ENCODE measurements at places on chromosomes 11 and 22.

- DNase-seq: no peak
These were observed 38.4 kb downstream of the RPL27A start for GRCh38 chr11:8720868-8721608.

- DNase-seq: no peak
These were observed 72.2 kb downstream of the PDHX start for GRCh38 chr11:34988294-34989255.

DNA sequence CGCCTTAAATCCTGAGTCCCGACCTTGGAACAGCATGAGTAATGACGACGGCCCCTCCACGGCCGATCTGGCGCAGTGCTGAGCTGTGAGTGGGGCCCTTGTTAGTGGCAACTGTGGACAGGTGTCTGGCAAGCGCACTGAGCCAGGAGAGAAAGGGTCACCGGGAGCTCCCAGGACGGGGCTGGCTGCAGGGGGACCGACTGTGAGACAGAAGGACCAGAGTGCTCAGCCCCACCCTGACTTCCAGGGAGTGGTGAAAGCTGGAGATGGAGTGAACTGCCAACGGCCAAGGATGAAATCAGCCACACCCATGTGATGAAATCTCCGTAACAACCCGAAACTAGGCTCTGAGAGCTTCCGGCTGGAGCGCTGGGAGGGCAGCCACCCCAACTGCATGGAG, 228.6 kb downstream of the BRD1 start:
- DNase-seq: no peak

GRCh38 chr11:6646576-6646917, 9.1 kb downstream of the DCHS1 start:
- DNase-seq: no peak

Data from dorsolateral prefrontal cortex (tissue), 122 donors.